ENCODE measurements at places on chromosomes 3 and 15.

DNA sequence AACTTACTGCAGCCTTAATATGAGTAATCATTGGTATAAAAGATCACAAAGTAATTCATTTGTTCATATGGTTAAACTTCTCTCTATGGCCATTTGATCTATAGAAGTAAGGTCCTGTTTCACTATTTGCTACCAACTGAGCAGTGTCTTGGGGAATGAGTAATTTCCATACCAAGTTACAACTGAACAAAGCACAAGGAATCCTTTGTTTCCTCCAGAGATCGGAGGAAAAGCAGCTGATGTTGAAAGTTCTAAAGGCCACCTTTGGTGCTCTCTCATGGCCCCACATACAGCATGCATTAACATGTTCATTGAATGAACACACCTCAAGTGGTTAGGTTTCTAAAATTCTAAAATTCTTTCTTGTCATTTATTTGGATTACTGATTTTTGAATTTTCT lies 7.1 kb upstream of the CNTN3 start:
- DNase-seq, result no peak

DNA sequence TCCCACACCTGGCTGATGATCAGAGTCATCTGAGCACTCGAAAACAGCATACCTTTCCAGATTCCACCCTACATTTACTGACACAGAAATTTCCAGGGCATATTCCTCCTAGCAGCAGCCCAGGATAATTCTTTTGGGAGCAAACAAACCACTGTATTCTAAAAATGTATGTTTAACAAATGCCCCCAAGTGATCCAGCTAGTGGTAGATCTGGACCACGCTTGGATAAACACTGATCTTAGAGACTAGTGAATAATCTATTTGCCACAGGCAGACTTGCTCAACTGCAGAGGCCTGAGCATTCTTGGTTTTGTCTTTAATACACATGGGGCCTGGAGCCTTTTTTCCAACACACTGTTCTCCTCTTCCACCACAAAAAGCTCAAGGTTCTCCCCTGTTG lies 89.6 kb downstream of the TM4SF4 start:
- no peak for DNase-seq

GRCh38 chr3:87727783-87728182 lies 331.0 kb downstream of the CGGBP1 start:
- DNase-seq, result no peak

DNA sequence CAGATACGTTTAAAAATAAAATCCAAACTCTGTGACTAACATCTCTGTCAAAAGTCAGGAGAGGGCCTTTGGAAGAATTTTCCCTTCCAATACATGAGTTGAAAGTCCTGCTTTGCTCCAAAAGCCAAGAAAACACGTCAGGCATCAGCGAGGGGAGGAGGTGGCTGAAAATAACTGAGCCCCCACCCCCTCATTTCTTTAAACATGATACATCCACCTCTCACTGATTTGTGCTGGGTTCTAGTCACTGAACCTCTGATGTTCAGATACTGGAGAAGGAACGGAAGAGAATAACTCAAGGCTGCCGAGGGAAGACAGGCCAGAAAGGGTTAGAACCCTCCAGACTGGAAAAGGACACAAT lies 9.4 kb upstream of the SEMA5B start:
- DNase-seq, result no peak

GRCh38 chr15:61753018-61753710 lies 307.1 kb downstream of the VPS13C start:
- DNase-seq, result no peak

- DNase-seq, result no peak
Measured at GRCh38 chr3:100798012-100798411, 88.7 kb downstream of the TFG start.

Data from HCT116 (cell line).